ENCODE measurements at places on chromosomes 7 and 10. TPM values are rescaled to one million over a fixed set of nuclear protein-coding genes. Genes with fewer than 3 reads are reported as not detected.

DNA sequence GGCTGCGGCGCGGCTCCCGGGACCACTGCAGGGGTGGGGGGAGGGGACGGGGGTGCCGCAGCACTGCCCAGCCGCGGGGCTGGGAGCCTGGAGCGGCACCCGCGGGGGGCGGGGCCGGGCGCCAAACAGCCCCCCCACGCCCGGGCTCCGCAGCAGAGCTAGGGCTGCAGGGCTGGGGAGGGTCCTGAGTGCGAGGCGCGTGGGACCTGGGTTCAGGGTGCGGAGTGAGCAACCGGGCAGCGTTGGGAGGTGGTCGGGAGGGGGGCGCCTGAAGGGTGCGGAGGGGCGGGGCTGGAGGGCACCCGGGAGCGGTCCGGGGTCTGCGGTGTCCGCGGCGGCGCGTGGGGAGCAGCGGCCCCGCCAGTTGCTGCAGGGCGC lies 528 bp downstream of the CAMK2G start:
- no peak for DNase-seq
- H3K27ac ChIP-seq: no peak overlapping the region
- H3K36me3 ChIP-seq: no peaks in the 10 kb centered on the region
- peaks cover 2% of the 10 kb centered on the region for H3K4me1 ChIP-seq
- peak overlapping the region; percentile 85 for H3K4me3 ChIP-seq

DNA sequence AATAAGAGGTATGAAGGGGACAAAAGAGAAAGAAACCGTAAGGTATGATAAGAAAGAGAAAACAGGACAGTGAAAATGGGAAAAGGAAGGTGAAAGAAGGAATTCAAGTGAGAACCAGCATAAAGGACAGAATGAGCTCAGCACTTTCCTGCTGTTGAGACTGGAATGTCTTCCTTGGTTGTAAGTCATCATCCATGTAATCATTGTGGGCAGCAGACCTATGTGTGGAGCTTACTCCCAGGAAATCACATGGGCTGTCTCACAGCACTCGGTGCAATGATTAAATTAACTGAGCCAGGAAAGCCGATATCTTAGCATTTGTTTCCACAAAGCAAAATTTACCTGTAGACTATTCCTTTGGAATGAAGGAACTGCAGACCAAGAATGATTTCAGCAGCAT lies 118.1 kb downstream of the PRKCQ start:
- no peak overlapping the region for H3K4me3 ChIP-seq
- H3K27ac ChIP-seq: no peak overlapping the region
- no peak for DNase-seq
- no peaks in the 10 kb centered on the region for H3K27me3 ChIP-seq
- no peaks in the 10 kb centered on the region for H3K36me3 ChIP-seq

SEC61A2 gene
- 6.1 TPM for polyA plus RNA-seq

- H3K27me3 ChIP-seq: no peaks in the 10 kb centered on the region
- no peaks in the 10 kb centered on the region for H3K4me1 ChIP-seq
- no peak overlapping the region for H3K4me3 ChIP-seq
Measured at GRCh38 chr7:140604760-140605159, 35.9 kb downstream of the DENND2A start.
